ENCODE measurements at places on chromosomes 11 and 22. TPM values are rescaled to one million over a fixed set of nuclear protein-coding genes. Genes with fewer than 3 reads are reported as not detected.

The OR52H1 gene
- polyA plus RNA-seq = not detected

DNA sequence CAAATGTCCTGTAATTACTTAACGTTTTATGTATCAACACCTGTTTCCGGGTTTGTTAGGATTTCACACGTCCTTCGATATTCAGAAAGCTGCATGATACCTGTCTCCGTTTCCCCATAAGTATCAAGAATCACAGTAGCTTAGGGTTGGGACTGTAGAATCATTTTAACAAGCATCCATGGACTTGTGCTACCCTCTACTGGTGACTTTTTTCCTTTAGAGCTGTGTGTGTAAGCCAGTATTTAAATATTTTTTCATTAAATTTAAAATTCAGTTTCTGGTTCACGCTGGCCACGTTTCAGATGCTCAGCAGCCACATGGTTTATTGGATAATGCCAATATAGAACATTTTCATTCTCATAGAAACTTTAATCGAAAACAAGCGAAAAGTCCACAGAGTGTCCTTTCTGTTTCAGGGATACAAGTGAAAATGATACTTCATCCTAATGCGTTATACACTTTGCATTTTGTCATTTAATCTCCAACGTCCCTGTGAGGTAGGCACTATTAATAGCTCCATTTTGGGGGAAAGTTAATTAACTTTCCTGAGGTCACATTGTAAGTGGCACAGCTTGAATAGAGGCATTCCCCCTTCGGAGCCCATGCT lies 61.5 kb upstream of the SLC25A18 start:
- DNase-seq = peak; percentile 4

- no peak for DNase-seq
These were observed at the start of gene CNIH2 for GRCh38 chr11:66277471-66278362. CNIH2 (plus strand) TSS chr11:66278175; CDS start chr11:66278457, 282 bp downstream.

GRCh38 chr11:128715691-128716561 lies 22.1 kb downstream of the FLI1 start:
- no peak for DNase-seq

DNA sequence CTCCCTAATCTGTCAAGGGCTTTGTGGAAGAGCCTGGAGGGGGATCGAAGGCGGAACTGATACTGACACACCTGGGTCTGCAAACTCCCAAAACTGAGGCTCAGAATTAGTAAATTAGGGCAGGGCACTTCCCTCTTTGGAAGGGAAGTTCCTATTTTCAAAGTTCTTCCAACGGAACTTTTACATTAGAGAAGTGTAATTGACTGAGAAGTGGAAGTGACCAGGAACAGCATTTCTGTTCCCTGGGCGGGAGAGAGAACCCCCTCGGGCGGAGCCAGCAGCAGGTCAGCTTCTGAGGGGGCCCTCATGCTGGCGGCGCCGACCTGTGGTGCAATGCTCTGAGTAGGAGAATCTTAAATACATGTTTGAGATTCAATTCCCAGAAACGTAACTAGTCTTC lies 1.1 kb upstream of the CBL start:
- DNase-seq = no peak

DNA sequence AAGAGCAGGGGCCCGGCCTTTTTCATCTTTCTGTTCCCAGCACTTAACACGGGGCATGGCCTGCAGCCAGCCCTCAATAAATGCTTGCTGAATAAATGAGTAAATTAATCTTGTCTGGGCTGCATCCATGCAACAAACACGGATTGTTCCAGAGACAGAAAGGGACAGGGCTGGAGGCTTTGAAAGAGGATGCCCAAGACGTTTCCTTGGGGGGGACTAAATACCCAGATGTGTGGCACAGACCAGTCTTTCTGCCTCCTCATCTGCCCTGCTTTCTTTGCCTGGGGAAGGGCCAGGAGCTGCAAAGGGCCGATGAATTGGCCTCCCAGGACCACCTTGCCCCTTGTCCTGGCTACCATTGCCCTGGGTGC lies 40.4 kb downstream of the SHISAL1 start:
- DNase-seq = no peak

DNA sequence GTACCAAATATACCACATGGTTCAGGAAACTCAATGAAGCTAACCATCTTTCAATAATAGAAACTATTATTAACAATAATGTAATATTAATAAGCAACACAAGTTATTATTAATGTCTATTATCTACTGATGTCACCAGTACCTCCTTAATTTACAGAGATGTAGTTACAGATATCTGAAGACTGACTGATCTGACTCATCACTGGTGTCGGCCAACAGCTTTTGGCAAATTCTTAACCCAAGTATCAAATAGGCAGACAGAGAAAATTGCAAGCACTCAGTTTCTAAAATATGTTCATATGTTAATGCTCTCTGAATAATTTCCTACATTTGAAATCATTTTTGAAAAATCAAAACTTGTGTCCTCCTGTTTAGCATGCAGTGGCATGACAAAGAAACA lies 100.4 kb upstream of the DDI1 start:
- no peak for DNase-seq

DNA sequence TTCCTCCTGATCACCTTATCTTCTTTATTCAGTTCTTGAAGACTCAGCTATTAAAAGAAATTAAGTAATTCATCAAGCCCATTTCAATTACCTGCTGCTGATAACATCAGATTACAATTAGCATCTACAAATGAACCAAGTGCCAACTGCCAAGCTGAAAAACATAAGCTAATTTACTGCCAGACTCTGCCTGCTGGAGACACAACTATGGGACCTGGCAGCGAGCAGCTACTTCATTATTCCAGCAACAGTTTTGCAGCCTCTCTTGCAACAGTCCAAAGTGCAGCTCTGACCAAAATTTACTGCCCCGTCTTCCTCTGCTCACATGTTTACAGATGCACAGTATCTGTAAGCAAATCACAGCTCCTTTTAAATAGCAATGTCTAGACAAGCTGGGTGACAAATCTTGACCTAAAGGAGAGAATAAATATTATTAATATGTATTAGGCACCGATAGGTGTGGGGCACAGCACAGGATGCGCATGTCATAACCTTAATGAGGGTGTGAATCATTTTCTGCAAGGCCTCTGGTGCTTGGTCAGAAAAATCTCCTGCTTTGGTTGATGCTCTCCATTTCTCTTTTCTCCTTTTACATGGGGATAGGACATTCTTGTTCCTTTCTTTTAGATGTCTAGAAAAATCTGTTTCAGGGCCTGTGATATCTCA lies 232.2 kb upstream of the PITPNB start:
- no peak for DNase-seq

DNA sequence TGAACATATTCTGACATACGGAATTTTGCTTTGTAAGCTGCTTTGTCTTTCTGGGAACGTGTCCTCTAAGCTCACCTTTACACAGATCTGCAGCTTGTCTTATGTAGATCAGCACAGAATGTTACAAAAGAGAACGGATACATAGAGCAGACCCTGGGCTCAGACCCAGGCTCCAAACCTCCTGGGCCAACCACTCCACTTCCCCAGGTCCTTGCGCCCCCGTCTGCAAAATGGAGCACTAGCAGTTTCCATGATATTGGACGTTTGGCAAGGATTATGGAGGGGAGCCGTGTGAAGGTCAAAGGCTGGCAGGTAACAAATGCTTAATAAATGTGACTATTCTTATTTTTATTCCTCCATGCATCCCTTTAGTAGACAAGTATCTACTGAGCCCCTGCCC lies 358.4 kb downstream of the CTTN start:
- no peak for DNase-seq

DNA sequence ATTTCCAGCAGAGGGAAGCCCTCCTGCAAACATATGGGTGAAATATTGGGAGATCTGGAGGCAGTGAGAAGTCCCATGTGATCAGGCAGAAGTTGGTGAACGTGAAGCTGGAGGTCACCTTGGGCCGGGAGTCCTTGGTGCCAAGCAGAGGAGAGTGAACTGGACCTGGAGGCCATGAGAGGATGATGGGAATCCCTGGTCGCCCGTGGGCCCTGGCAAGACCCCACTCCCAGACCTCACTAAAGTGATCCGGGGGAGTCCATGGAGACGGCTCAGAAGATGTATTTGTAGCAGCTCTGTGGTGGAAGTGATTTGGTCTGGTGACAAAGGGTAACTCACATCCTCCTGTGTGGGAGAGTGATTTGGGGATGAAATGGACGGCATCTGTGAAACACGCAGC lies 71.0 kb downstream of the ARHGAP8 start:
- DNase-seq = no peak
